ENCODE measurements at places on chromosomes 5 and 9. TPM values are rescaled to one million over a fixed set of nuclear protein-coding genes. Genes with fewer than 3 reads are reported as not detected.

MELK gene
- 19.2 TPM for total RNA-seq

TEX48 gene
- total RNA-seq, result 44.0 TPM

FGD3 gene
- total RNA-seq, result 14.3 TPM

GOLGA1 gene
- total RNA-seq, result 36.1 TPM

ZDHHC11 gene
- 37.2 TPM for total RNA-seq

CCNJL gene
- 41.4 TPM for total RNA-seq

GAS1 gene
- 12.9 TPM for total RNA-seq

EPB41L4B gene
- 14.5 TPM for total RNA-seq

LAMC3 gene
- total RNA-seq, result 136 TPM

CDH9 gene
- total RNA-seq, result not detected

CDH12 gene
- total RNA-seq, result 0.87 TPM

EGFLAM gene
- 12.0 TPM for total RNA-seq

HAPLN1 gene
- total RNA-seq, result not detected

PCDHB7 gene
- total RNA-seq, result 3.3 TPM

MARCHF11 gene
- 28.7 TPM for total RNA-seq

PROB1 gene
- 2.7 TPM for total RNA-seq

SPATA31A5 gene
- 0.31 TPM for total RNA-seq

BTNL3 gene
- total RNA-seq, result not detected

ASTN2 gene
- 117 TPM for total RNA-seq

SLCO4C1 gene
- 2.1 TPM for total RNA-seq

ALDH1A1 gene
- total RNA-seq, result 337 TPM

MEGF10 gene
- total RNA-seq, result 4.6 TPM

GMCL2 gene
- 9.8 TPM for total RNA-seq

PRELID1 gene
- total RNA-seq, result 83.4 TPM

GRIA1 gene
- 3.5 TPM for total RNA-seq

SLC34A3 gene
- 0.25 TPM for total RNA-seq

NME5 gene
- 22.4 TPM for total RNA-seq

LVRN gene
- 6.1 TPM for total RNA-seq

TAF11L10 gene
- total RNA-seq, result not detected

CDC20B gene
- 15.6 TPM for total RNA-seq

KIF12 gene
- total RNA-seq, result 5.4 TPM

TMEM215 gene
- 2.2 TPM for total RNA-seq

TESK1 gene
- total RNA-seq, result 89.6 TPM

ATP10B gene
- total RNA-seq, result 1.9 TPM

PCDHA6 gene
- total RNA-seq, result 2.3 TPM

DMRTA1 gene
- total RNA-seq, result 0.71 TPM

ZNF879 gene
- total RNA-seq, result 21.8 TPM

F12 gene
- 5.3 TPM for total RNA-seq

WNT8A gene
- total RNA-seq, result 0.71 TPM

SCGB3A2 gene
- total RNA-seq, result not detected

PCDHGA2 gene
- total RNA-seq, result 31.0 TPM

MRPS30 gene
- total RNA-seq, result 68.5 TPM

CYSTM1 gene
- 43.6 TPM for total RNA-seq

FOXD4L5 gene
- total RNA-seq, result 0.24 TPM

DMRT3 gene
- 6.3 TPM for total RNA-seq

RHOBTB3 gene
- total RNA-seq, result 163 TPM

NMUR2 gene
- 5.0 TPM for total RNA-seq

IL17B gene
- total RNA-seq, result 4.7 TPM

PCDHB12 gene
- total RNA-seq, result 6.1 TPM

ST8SIA4 gene
- total RNA-seq, result 0.93 TPM

TLX3 gene
- total RNA-seq, result not detected

ANXA2R gene
- total RNA-seq, result 10.2 TPM
